ENCODE measurements at places on chromosomes 5 and 9.

- no peak for DNase-seq
Measured at GRCh38 chr5:72476721-72477120, 30.5 kb downstream of the ZNF366 start.

- DNase-seq, result peak; percentile 52
Measured at GRCh38 chr5:107670087-107670931, 428 bp downstream of the EFNA5 start.

DNA sequence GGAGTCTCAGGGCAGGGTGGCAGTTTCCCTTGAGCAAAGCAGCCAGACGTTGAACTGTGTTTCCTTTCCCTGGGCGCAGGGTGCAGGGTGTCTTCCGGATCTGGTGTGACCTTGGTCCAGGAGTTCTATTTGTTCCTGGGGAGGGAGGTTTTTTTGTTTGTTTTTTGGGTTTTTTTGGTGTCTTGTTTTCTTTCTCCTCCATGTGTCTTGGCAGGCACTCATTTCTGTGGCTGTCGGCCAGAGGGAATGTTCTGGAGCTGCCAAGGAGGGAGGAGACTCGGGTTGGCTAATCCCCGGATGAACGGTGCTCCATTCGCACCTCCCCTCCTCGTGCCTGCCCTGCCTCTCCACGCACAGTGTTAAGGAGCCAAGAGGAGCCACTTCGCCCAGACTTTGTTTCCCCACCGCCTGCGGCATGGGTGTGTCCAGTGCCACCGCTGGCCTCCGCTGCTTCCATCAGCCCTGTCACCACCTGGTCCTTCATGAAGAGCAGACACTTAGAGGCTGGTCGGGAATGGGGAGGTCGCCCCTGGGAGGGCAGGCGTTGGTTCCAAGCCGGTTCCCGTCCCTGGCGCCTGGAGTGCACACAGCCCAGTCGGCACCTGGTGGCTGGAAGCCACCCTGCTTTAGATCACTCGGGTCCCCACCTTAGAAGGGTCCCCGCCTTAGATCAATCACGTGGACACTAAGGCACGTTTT, 3.5 kb upstream of the PHYHD1 start:
- peak; percentile 78 for DNase-seq

DNA sequence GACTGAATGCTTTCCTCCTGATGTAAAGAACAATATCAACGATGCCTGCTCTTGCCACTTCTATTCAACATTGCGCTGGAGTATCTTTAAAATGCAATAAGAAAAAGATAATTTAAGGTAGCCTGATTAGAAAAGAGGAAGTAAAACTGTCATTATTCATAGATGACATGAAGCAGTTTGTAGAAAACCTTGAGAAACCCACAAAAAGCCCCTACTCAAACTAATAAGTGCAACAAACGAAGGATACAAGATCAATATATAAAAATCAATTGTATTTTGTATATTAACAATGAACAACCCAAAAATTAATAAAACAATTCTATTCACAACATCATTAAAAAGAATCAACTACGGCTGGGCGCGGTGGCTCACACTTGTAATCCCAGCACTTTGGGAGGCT, 76.4 kb upstream of the CKMT2 start:
- no peak for DNase-seq

DNA sequence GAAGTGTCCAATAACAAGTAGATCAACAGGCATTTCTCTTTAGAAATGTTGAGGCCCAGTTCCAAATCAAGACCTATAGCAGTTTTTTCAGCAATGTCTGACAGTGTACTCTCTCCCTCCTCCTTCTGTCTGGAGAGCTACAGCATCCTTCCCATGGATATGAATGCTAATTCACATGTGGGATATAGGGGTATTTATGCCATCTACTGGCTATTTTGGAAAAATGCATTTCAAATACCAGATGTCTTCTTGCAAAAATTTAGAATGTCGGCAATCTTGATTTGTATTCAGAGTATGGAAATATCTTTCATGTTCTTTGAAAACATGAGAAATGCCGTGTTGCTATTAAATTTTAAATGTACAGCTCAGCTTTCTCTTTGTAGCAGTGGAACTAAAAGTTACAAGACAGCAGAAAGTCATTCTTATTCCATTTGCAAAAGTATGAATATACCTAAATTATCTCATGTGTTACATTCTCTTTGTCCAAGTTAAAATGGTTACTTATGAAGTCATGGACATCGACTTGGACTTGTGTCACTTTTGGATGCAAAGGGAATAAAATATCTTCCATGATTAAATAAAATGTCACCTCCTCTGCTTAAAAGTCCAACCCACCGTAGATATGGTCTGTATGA, 647.8 kb downstream of the TAF11L14 start:
- DNase-seq, result no peak

DNA sequence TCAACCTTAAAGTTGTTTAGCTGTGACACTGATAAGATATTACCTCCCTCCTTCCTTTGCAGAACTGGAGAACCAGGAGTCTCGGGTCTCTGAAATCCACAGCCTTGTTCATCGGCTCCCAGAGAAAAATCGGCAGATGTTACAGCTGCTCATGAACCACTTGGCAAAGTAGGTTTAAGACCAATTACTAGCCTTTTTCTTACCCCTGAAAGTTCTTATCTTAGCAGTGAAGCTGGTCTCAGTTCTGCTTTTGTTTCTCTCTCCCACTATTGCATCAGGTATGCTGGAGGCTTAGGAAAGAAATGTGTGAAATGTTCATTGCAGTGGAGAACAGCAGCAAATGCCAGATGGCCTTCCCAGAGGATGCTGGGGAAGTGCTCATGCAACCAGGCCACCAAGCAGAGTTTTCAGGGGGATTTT, 287.4 kb downstream of the ARHGAP26 start:
- no peak for DNase-seq

DNA sequence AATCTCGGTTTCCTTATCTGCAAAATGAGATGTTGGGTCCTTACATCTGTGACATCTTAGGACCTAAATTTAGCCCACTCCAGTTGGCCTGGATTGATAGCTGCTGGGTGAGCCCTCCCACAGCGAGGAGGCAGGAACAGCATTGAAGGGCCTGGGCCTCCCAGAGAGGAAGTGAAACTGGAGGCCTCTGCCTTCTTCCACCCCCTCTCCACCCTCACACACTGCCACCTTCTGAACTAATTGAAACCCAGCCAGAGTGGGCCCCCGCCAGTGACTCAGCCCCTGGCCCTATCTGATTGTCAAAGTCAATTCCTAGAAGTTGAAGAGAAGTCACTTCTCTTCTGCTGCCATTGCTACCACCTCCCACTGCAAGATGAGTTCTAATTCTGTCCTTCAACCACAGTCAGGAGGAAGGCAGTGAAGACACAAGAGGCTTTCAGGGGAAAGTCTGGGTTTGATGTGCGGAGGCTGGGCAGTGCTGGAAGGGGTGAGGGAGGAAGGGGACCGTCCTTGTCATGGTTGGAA, 55.2 kb upstream of the NEK6 start:
- no peak for DNase-seq

DNA sequence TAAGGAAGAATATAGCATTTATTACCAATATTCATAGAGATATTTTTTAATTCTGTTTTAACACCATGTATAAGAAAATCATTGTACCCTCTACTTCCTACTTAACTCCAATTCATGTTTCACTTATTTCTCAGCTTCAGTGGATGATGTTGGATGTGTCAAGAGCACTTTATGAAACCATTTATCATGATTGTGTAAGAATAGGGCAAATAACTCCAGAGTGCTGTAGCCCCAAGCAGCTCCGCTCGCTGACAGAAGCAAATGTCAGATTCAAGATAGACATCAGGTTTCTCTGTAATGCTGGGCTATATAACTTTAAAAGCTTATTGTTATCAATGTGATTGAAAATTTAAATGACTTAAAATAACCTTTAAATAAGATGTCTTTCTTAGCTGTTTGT, 50.4 kb downstream of the MAST4 start:
- DNase-seq, result no peak

DNA sequence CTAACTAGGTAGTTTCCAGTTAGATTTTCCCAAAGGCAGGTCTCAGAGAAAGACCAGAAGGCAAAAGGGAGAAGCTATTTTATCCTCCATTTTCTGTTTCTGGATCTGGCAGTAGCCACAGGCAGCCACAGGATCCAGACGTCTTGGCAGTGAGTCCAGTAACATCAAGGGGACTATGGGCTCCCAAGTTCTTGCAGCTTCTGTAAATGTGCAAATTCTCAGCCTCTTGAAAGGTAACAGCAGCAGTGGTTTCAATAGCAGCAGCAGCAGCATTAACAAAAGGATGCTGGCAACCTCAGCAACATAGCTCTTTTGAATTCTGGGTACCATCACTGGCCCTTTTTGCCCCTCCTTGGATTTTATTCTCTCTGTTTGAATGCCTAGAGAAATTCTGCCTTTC, 27.1 kb upstream of the IL33 start:
- no peak for DNase-seq

GRCh38 chr9:130192382-130192999, 20.3 kb downstream of the NCS1 start:
- DNase-seq, result no peak
